ENCODE measurements at places on chromosomes 12 and 14.

DNA sequence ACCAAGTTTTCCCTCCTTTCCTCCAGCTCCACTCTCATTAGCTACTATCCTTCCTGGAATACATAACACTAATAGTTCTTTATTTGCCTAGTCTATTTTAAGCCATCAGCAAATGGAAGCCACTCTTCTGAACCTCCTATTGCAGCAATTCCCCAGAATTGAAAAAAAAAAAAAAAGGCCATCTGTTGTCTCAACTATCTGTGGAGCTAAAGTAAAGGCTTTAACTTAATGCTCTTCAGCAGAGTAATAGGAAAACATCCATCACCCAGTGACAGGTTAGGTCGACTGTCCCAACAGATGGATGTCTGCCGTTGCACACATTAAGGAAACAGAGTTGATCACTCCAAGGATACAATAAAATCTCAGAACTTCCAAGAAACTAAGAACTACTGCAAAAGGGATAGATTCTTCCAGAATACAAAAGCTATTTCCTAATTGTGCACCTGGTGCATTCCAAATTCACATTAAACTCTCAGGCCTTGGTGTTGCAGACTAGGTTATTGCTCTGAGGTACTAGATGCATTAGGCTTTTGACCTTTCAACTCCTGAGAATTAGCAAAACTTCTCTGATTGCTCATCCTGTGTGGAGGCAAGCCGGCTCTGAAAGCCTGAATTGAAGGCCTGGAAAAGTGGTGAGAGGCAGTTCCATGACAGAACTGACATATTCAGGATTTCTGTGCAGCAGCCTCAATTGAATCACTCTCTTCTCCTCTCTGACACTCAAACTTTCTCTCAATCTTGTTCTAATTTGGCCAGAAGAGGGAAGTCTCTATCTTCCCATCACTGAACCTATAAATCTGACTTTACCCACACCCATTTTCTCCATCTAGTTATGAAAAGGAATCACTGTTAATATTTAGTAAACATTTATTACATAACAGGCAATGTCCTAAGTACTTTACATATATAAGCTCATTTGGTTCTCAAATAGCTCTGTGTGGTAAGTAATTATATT, 238.4 kb upstream of the HMGA2 start:
- DNase-seq, result no peak

DNA sequence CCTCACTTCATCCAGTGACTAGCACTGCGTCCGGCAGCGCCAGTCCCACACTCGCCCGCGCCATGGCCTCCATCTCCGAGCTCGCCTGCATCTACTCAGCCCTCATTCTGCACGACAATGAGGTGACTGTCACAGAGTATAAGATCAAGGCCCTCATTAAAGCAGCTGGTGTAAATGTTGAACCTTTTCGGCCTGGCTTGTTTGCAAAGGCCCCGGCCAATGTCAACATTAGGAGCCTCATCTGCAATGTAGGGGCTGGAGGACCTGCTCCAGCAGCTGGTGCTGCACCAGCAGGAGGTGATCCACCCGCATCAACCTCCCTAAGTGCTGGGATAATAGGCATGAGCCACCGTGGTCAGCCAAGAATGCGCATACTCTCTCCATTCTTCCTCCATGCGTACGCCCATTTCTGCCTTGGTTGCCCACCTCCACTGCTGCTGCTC, 59.9 kb downstream of the IRF2BPL start:
- no peak for DNase-seq

- no peak for DNase-seq
Measured at GRCh38 chr14:74739293-74740030, 23.7 kb upstream of the YLPM1 start.

DNA sequence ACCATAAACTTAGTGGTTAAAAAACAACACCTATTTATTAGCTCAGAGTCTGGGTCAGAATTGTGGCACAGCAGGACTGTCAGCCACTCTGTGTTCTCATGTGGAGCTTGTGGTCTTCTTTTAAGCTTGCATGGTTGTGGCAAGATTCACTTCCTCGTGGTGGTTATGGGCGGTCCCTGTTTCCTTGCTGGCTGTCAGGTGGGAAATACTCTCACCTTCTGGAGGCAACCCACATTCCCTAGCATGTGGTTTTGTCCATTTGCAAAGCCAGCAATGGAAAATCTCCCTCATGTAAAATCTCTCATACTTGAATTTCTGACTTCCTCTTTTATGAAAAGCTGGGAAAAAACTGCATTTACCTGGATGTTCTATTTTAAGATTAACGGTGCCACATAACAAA, 229.8 kb downstream of the ALX1 start:
- no peak for DNase-seq

DNA sequence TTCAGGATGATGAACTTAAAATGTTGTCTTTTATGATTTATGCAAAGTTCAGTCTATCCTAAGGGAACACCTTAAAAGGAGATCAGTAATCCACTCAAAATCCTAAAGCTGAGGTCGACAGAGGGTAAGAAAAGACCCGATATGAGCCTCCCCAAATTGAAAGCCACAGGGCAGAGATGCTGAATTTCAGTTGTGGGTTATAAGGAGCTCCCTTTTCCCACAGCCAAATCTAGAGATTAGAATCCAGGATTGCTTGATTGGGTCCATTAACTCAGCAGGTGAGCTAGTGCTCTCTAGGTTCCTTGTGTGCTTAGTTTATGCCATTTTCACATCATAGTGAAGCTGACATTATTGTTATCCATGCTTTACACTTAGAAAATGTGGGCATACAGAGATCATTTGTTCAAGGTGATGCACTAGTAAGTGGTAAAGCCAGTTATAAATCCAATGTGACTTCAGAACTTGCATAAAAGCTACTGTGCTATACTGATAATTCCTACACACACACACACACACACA, 417.5 kb downstream of the TMEM117 start:
- no peak for DNase-seq

DNA sequence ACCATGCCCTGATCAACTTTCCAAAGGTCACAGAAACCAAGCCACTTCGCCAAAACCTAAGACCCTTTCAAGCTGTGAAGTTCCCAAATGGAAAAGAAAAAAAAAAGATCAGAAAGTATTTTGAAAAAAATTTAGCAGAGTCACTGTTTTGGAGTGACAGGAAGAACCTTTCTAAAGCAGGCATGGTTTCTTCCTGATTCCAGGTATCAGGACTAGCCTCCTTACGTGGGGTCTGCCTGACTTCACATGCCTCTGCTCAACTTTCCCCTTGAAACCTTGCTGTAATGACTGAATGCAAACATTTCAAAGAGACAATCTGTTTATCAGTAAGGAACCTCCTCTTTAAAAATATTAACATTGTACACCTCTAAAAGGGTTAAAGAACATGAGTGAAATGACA, 9.5 kb downstream of the CORO1C start:
- DNase-seq, result no peak

- no peak for DNase-seq
Measured at GRCh38 chr12:106672314-106673025, 89.7 kb downstream of the RFX4 start.

- DNase-seq, result no peak
Measured at GRCh38 chr12:92324849-92325500, 179.3 kb upstream of the BTG1 start.

- DNase-seq, result no peak
Measured at GRCh38 chr12:125634813-125635212, 569.6 kb downstream of the AACS start.

- DNase-seq, result no peak
Measured at GRCh38 chr12:67452119-67452805, 183.1 kb downstream of the CAND1 start.

GRCh38 chr12:55739025-55739378, 3.9 kb upstream of the GDF11 start:
- no peak for DNase-seq

GRCh38 chr12:53712059-53712643, 15.1 kb downstream of the CALCOCO1 start:
- no peak for DNase-seq

DNA sequence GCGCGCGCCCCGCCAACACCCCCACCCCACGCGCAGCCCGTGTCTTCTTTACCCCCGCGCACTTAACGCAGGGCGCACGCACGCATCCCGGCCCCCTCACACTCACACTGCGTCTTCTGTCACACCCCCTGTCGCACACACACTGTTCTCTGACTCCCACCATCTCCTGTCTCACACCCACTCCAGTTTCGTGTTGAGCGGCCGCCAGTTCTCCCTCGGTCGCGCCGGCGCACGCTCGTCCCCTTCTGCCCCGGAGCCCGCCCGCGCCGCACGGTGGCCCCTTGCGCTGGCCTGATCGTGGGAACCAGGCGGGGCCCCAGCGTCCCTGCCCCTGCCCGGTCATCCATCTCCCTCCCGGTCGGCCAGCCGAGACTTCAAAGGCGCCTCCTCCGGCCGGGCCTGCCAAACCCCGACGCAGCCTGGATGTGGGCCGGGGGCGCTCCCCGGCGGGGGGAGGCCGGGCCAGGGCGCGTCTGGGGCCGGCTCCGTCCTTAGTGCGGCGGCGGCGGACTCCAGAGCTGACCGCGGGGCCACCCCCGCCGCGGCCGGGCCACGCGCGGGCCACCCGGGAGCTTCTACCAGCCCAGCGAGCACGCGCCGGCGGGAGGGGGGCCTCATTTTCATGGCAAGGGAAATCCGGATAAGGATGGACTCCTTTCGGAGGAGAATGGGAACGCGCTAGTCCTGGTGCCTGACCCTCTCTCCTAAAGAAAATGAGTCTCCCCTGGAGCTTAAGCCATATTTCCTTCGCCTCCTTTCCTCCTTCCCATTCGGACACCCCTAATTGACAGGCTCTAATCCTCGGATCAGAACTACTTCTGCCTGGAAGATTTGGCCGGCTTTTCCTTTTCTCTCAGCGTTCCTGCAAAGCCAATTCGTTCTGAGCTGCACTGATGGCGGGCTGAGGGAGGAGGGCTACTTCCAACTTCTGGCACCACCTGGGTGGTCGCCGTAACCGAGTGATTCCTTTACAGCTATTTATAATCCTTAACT, 82.0 kb upstream of the HMGA2 start:
- peak; percentile 88 for DNase-seq

DNA sequence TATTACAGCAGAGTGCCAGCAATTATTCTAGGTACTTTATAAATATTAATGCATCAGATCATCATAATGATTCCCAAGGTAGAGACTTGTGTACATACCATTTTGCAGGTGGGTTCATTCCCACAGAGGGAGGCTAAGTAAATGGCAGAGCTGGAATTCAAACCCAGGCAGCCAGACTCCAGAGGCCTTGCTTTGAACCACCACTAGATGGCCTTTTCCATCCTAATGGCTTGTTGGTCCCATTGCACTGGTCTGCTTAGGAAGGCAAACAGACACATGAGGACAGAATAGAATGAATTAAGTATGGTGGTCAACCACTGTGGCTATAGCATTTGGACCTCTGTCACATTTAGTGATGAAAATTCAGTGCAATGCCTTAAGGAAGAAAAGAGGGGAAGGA, 158.7 kb downstream of the METTL25 start:
- DNase-seq, result no peak

DNA sequence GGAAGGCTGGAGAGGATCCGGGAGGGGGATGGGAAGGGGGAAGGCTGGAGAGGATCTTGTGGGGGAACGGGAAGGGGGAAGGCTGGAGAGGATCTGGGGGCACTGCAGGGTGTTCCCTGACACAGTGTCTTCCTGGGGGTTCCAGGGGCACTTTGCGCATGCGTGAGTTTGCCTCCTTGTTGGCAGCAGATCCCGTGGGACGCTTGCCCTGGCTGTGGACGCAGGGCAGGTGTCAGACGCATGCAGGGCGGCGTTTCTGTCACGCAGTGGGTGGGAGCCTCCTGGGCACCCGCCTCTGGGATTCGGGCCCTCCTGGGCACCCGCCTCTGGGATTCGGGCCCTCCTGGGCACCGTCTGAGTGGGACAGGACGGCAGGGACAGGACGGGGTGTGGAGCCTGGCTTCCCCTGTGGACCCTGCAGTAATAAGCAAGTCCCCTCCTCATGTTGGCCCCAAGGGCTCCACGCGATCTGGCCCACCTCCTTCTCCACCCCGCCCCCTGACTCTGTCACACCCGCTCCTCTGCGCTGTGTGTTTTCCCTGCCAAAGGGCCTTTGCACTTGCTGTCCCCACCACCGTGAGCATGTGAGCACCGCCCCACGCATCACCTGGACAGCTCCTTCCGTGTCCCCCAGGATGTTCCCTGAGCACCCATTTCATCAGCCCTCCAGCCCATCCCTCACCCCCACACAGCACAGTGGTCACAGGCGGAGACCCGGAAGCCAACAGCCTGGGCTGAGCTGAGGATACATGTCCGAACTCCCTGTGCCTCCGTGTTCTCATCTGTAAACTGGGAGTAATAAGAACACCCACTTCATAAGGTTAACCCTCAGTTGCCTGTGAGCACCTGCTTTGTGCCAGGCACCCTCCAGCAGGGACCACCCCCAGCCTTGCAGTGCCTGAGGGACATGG, 4.4 kb downstream of the MMP17 start:
- DNase-seq, result no peak

- DNase-seq, result no peak
Measured at GRCh38 chr14:46581036-46581671, 70.4 kb downstream of the RPL10L start.

GRCh38 chr12:132077322-132078100, 66.6 kb downstream of the DDX51 start:
- no peak for DNase-seq

GRCh38 chr12:43333644-43334043, 218.4 kb downstream of the ADAMTS20 start:
- no peak for DNase-seq

GRCh38 chr12:102427543-102427941, 52.8 kb downstream of the IGF1 start:
- no peak for DNase-seq

GRCh38 chr12:4444031-4444430, 1.6 kb downstream of the FGF6 start:
- peak; percentile 42 for DNase-seq

DNA sequence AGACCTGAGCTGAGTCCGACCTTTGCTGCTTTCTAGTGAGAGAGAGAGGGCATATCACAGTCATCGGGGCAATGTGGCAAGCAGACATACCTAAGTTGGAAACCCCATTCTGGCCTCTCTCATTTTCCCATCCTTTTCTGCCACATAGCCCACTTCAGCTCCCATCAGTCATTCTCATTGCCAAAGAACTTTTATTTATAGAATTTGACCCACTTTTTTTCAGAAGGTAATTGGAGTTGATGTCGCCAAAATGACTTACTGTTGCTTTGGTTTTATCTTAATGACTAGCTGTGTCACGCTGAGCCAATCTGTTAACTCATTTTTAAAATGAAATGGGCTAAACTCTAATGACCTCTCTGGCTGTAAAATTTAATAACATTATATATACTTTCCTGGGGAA, 63.9 kb upstream of the RMST start:
- no peak for DNase-seq

GRCh38 chr12:2678426-2678825, 116.3 kb upstream of the FKBP4 start:
- DNase-seq, result peak; percentile 63

DNA sequence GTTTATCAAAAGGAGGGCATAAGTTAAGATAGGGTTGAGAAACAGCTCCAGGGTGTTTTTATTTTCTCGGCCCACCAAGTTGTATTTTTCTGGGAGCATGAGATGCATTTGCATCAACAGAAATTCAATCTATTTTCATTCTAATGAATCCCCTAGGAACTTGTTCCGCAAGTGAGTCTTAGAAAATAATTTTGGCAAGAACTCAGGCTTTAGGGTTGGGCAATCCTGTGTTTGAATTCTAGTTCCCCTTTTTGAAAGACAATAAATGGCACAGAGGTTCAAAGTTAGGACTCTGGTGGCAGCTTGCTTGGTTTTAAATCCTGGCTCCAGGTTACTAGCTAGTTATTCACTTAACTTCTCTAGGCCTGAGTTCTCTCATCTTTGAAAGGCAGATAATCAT, 23.7 kb downstream of the SLC5A8 start:
- DNase-seq, result no peak

- DNase-seq, result no peak
Measured at GRCh38 chr12:120955232-120955631, 23.1 kb upstream of the HNF1A start.
